ENCODE measurements at places on chromosomes 1 and 21.

DNA sequence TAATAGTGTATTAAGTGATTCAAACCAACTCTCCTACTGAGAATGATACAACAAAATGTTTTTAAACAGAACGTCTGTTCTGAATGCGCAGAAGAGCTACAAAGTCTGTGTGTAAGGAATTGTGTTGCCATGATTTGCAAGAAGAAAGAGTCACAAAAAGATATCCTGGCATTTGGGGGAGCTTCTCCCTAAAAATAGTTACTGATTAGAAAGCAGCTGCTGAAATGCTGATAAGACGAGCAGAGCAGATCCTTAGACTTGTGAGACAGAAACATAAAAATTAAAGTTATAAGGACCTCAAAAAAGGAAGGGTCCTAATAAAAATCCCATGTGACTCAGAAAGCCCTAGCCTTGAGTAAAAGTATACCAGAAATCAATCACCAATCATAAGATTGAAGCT lies 54.9 kb upstream of the CRB1 start:
- no peak for DNase-seq

DNA sequence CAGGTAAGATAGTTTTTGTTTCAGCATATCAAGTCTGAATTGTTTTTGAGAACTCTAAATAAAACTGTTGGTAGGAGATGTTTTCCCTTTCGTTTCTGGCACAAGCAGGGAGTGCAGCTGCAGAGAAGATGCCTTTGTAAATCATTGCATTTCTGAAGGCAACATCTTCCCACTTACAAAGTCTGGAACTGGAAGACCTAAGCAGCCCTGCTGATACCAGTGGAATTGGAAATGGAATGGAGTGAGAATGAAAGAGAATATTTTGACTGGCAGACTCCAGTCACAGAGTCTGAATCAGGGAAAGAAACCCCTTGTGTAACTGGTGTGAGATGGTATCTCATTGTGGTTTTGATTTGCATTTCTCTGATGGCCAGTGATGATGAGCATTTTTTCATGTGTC lies 815.6 kb downstream of the LTN1 start:
- DNase-seq, result no peak

DNA sequence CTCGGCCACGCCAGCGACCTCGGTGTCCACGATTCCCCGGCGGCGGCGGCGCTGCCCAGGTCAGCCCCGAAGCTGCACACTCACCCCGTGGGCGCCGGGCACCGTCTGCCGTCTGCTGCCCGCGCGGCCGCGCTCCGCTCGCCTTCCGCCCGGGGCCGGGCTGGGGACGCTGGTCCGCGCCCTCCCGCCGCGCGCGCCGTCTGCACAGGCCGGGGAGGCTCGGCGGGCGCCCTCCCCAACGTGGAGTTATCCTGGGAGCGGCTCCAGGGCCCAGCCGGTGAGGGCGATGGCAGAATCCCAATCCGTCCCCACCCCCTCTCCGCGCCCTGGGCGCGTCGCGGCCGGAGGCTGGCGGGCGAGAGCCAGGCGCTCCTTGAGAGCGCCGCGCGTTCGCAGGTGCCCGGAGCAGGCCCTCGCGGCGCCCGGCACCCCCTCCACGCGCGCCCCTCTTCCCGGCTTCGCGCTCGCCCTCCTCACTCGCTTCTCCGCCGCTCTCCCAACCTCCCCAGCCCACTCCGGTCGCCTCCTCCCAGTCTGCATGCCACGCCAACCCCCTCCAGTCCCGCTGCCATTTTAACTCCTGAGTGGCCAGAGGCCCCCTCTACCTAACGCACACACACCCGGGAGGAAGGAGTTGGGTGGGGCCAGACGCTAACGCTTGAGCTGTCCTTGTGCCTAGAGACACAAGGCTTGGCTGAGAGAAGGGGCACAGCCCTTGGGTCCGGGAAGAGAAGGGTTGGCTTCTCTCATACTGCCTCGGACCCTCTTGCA lies at the start of gene LRRN2:
LRRN2 (minus strand) TSS at position 503 of the 771 bp plus-strand sequence. CDS start 65,746 bp downstream, outside the sequence.
- DNase-seq, result no peak

DNA sequence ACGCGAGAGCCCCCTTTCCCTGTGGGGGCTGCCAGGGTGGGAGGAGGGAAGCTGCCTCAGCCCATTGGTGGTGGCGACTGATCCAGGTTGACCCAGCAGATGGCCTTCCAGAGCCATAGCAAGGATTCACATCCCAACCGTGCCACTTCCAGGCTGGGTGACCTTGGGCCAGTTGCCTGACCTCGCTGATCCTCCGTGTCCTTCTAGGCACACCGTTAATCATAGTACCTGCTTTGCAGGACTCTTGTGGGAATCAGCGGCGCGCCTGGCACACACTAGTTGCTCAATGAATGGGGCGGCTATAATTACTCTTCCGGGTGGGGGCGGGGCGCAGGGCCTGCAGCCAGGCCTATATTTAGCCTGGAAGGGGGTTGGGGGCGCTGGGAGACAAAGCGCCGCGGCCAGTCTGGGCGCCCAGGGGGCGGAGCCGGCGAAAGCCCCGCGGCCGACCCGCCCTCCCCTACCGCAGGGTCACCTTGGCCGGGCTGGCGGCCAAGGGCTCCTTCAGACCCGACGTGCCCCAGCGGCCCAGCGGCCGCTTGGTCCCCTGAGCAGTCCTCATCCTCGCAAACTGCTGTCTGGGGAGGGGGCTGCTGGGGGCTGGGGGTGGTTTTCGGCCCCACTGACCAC lies 5.1 kb downstream of the HSPB7 start:
- no peak for DNase-seq

All from CD8-positive, alpha-beta memory T cell (primary cell).